OCI-LY7 (cell line): ENCODE measurements at places on chromosomes 16 and 17.

DNA sequence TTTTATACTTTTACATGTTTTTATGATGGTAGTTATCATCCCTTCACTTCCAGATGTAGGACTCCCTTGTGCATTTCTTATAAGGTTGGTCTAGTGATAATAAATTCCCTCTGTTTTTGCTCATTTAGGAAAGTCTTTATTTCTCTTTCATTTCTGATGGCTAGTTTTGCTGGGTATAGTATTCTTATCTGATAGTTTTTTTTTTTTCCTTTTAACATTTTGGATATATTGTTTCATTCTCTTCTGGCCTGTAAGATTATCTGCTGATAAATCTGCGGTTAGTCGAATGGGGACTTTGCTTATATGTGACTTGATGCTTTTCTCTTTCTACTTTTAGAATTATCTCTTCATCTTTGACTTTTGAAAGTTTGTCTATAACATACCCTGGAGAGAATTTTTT, 153.1 kb upstream of the MPHOSPH6 start:
- DNase-seq, result no peak

- no peak for DNase-seq
These were observed 106.6 kb downstream of the MAF start for GRCh38 chr16:79493911-79494310.

GRCh38 chr16:81900456-81900855, 110.8 kb downstream of the SDR42E1 start:
- DNase-seq, result no peak

GRCh38 chr17:48426761-48427500, 3.1 kb downstream of the SKAP1 start:
- no peak for DNase-seq

DNA sequence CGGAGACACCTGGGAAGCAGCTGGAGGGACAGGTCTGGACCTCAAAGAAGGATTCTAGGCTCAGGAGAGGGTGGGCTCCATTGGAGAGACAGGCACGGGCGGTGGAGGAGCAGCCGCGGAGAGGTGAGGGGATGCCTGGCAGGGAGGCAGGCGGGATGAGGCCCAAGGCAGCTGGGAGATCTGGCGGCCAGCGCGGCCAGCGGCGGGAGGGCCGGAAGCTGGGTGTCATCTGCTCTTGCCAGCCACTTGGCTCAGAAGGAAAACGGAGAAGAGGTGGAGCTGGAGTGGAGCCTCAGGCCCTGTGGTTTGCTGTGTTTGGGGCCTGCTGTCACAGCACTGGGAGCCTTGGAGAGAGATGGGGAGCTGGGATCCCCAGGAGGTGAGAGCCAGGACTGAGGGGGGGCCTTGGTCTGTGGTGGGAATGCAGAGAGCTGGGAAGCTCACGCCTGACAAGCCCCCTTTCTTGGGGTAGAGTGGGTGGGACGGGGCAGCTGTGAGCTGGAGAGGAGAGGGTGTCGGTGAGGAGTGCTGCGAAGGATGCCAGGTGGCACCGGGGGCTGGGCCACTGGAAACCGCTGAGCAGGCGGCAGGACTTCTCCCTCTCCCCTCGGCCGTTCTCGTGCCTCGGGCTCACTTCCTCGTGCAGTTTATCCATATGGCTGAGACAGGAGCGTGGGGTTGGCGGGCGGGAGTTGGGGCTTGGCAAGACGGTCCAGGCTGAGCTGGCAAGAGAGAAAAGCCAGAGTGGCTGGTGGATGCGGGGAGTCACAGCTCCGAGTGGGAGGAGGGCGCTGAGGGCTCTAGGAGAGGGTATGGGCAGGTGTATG, 8.0 kb downstream of the TBC1D24 start:
- no peak for DNase-seq

GRCh38 chr17:60602871-60603270, 2.9 kb downstream of the PPM1D start:
- no peak for DNase-seq

- no peak for DNase-seq
These were observed 355.4 kb upstream of the RBFOX1 start for GRCh38 chr16:6977291-6977690.

DNA sequence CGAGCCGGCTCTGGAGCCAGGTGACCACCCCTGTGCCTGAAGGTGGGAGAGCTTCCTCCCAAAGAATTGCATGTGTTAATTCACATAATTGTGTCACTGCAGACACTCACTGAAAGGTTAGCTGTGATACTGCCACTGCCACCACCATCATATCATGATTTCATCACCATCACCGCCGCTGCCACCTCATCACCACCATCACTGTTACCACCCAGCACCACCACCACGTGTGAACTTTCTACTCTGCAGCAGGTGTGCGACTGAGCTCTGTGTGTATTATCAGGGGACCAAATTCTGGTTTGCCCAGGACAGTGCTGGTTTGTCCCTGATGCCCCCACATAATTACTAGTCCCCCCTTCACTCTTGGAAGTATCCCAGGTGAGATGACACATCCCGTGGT, 15.2 kb downstream of the BCAR1 start:
- DNase-seq, result no peak

GRCh38 chr17:34246446-34246845, 8.6 kb upstream of the CCL2 start:
- DNase-seq, result no peak

DNA sequence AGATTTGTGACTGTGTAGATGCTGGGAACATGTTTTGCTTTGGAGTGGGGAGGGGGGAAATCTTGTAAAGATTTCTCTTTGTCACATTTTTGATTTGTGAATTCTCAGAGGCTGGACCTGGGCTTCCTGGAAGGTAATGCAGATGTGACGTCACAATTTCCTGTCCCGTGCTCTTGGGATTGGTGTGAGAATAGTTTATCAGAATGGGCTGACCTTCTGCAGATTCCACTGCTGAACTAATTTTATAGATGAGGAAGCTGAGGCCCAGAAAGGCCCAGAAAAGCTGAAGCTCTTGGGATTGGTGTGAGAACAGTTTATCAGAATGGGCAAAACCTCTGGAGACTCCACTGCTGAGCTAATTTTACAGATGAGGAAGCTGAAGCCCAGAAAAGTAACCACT, 34.0 kb downstream of the HS3ST3B1 start:
- no peak for DNase-seq

DNA sequence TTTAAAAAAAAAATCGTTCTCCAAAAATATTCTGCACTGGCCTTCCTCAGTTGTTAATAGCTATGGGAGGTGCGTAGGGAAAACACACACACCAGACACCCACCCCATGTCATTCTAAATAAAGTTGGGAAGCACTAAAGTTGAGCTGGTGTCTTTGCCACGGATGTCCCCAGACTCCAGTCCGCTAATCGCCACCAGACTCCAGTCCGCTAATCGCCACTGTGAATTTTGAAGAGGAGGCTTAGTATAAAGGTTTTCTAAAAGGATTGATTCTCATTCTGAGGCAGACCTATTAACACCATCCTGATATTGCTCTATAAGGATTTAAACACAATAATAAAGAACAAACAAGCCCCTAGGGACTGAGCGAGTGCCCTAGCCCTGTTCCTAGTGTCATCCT, 22.7 kb upstream of the CPSF4L start:
- DNase-seq, result no peak
